ENCODE measurements at places on chromosomes 1 and 21.

- DNase-seq: no peak
These were observed 38.6 kb downstream of the SIPA1L2 start for GRCh38 chr1:232591344-232591743.

DNA sequence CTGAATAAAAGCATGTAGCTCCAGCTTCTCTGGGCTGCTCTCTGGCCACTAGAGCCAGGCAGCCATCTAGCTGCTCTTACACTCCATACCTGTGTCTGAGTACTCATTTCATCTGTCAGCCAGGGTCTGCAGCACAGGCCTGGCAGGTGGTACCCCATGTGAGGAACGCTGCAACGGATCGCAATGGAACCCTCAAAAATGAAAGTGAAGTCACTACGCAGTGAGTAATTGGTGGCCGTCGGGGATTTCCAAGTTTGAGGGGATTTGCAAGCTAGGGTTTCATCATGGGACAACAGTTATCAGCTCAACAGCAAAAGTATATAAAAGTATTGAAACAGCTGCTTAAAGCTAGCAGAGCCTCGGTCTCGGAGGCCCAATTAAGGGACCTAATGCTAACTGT, 186.7 kb downstream of the HFM1 start:
- no peak for DNase-seq

DNA sequence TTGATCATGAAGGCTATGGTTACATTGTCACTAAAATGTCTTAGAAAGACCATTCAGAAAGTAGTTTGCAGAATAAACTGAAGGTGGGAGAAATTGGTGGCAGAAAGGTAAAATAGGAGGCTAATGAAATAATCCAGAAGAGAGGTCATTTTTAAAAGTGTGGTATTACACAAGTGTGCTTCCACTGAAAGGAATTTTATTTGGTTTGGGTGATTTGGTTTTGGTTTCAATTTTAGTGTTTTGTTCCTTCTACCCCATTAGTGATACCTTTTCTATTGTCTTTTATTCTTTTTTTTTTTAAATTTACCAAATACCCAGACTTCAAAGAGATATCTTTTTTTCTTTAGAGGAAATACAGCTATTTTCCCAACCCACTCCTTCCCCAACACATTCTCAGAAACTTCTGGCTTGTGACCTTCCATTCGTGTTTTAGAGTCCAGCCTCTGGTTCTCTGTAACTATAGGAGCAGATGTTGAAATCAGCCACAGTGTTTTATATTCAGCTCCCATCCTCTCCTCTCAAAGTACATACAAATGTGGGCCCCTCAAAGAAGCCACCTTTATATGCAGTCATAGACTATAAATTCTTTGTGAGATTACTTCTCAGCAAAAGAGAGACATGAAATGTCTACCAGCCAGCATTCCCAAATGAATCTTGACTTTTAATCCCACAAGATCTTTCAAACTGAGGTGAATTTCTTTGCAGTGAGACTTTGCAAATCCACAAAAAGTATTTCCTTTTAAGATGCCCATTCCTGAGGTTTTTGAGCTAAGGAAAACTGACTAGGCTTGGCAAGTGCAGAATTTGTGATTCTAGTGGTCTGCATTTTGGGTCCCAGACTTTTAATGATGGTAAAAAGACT, 42.0 kb upstream of the PALMD start:
- DNase-seq: no peak

GRCh38 chr21:44267655-44268142, 6.0 kb upstream of the DNMT3L start:
- DNase-seq: no peak

DNA sequence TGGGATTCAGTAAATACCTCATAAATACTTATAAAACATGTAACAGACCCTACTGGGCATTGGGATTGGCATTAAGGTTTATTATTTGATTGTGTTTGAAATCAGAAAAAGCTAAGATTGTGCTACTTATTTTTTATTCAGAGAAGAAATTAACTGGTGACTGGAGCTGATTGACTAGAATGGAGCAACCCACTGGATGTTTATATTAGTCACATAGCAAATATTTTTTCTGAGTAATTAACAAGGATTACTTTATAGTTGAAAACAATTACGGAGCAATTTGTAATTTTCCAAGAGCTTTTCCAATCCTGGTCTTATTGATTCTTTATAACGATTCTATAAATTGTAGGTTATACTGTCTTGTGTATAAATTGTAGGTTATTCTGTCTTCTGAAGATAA, 208.7 kb downstream of the HLX start:
- DNase-seq: no peak

DNA sequence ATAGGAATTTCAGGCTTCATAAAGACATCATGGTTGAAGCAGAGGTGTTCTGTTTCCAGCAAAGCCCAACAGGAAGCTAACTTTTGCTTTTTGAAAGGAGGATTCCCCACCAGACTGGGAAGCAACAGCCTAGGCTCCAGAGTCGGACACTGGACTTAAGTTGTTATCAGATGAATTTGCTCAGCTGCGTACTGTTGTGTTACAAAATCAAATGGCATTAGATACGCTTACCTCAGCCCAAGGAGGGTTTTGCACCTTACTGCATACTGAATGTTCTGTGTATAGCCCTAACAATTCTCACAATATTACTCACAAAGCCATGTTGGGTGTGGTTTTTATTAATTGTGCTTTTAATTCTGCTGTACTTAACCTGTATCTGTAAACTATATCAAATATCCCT, 547 bp upstream of the CHIA start:
- DNase-seq: no peak

GRCh38 chr1:224507771-224508523, 73.3 kb upstream of the WDR26 start:
- no peak for DNase-seq

DNA sequence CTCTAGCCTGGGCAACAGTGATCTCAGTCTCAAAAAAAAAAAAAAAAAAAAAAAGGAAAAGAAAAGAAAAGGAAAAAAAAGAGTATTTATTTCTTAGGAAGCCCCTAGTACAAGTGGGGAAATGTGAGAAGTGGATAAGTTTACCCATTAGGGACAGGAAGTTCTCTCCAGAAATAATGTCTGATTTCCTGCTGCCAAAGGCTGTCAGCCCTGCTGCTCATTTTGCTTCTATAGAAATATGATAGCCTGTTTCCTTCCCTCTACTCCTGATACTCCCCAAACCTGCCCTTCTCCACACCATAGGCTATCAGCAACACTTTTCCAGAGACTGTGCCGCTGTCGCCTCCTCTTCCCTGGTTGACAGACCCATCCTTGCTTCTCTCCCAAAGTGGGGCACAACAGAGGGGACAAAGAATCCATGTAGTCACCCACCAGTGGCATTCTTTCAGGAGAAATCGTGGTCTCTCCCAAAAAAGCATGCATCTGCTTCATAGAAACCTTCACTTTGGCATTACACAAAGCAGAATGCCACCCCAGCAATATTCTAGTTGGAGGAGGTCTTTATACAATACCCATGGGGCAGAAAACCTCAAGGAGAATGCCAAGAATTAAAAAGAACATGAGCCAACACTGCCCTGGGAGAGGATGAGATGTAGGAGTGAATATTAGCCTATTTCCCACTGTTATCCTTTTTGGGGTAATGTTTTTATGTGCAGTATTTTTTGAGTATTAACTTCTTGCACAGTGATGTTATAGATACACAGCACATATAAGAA, 166.3 kb upstream of the NR5A2 start:
- DNase-seq: no peak
